Nasal cavity respiratory epithelium epithelial cell of viscerocranial mucosa (primary cell): ENCODE measurements at places on chromosomes 11 and 22. TPM values are rescaled to one million over a fixed set of nuclear protein-coding genes. Genes with fewer than 3 reads are reported as not detected.

Gene ANKK1
- total RNA-seq = 0.68 and 2.3 TPM in 2 replicates

Gene ALKBH8
- 9.9 and 13.5 TPM in 2 replicates for total RNA-seq

Gene SMTNL1
- not detected in 2 replicates for total RNA-seq

Gene LIF
- total RNA-seq = 0.68 and 6.1 TPM in 2 replicates

Gene IL18
- total RNA-seq = 23.3 and 40.0 TPM in 2 replicates
